MV-4-11 (cell line): ENCODE measurements at places on chromosomes 4 and X.
A peak's percentile ranks its signal among the peaks of the same experiment; 100 is the strongest.

- DNase-seq: no peak
Observed at GRCh38 chr4:8028884-8029568, 89.4 kb upstream of the AFAP1 start.

DNA sequence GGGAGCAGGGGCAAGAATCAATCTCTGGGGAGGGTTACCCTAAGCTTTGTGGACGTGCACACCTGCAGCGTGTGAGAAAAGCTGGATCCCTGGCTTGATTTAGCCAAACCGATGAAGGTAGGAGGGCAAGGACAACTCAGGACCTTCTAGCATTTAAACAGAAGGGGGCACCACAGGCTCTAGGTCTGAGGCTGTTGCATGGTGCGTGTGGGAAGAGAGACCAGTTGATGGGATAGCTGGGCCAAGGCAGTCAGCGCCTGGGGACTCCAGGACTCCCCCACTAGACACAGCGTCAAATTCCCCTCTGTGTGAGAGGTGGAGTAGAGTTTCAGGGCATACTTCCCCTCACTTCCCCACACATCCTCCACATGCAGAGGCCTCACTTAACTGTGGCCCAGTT is 4.3 kb downstream of the GABRQ start:
- no peak for DNase-seq

DNA sequence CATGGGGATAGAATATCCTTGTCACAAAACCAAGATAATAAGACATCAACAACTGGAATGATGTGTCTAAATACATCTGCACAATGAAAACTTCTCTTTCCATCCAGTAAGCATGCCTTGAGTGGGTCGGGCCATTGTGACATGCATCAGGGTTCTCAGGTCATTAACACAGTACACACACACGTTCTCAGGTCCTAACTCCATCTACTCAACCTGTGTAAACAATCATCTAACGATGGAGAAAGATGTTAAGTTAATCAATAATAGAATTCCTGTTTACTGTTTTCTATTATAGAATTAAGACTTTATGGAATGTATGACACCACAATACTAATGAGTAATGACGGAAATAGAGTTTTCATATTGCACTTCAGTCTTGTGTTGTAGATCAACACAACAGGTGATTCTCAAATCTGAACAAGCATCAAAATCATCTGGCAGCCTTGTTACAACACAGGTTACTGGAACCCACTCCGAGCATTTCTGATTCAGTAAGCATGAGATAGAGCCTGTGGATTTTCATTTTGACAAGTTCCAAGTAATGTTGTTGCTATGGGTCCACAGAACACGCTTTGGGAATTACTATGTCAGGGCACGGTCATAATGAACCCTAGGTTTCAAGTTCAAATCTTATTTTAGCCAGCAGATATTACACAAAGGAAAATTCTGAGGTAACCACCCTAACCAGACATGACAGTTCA is 315.8 kb upstream of the TEX13C start:
- no peak for DNase-seq

- DNase-seq: no peak
Observed at GRCh38 chr4:168421671-168422070, 58.6 kb downstream of the DDX60L start.

DNA sequence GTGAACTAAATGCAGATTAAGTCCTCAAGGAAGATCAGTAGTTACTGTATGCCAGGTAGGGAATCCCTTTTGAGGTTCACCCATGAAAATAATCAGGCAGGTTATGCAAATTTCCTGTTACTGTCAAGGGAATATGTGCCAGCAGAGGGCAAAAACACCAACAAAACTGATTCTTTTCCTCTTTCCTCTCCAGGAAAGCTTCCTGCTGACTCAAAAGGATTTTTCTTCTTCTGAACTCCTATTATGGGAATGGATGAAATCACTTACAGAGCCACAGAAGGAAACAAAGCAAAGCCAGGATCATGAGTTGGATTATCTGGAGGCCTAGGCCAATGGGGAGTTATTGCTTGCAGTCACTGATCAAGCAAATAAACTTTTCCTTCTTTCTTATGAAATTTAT is 49.7 kb downstream of the TMPRSS11F start:
- DNase-seq: no peak

- DNase-seq: no peak
Observed at GRCh38 chrX:8607326-8607725, 124.6 kb downstream of the ANOS1 start.

- no peak for DNase-seq
Observed at GRCh38 chr4:185502386-185502785, 30.9 kb upstream of the CCDC110 start.

DNA sequence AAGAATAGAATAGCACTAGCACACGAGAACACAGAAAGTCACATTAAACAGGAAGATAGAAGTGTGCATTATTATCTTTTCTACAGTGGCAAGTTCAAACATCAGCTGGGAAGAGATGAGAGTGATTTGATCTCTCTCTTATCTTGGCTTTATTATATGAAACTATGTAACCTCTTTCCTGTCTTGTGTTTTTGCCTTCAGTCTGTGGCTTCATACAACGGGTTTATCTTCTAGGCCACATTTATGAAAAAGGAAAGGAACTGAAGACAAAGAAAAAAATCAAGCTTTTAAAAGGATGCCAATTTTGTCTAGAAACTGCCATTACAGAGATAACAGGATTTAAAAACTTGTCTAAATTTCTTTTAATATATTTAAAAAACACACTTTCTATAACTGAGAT is 983.6 kb downstream of the RPA4 start:
- DNase-seq: no peak

- DNase-seq: no peak
Observed at GRCh38 chr4:34417160-34417559, 1827.2 kb downstream of the ARAP2 start.

GRCh38 chrX:118493653-118494297 is 1.8 kb upstream of the DOCK11 start:
- no peak for DNase-seq

DNA sequence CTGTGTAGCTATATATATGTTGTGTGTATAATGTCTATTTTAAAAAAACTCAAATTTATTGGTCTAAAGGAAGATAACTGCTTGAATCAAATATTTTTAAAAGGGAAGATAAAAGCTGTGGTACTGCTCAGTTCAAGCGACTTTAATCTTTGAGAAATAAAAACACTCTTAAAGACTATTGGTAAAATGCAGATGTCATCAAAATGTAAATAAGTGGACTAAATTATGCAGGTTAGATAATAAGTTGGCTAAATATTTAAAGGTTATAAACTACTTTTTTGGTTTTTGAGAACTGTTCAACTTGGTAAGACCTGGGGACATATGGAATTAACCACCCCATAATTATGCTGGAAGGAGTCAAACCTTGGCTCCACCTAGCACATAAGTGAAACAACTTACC is 144.7 kb upstream of the ITM2A start:
- DNase-seq: no peak

DNA sequence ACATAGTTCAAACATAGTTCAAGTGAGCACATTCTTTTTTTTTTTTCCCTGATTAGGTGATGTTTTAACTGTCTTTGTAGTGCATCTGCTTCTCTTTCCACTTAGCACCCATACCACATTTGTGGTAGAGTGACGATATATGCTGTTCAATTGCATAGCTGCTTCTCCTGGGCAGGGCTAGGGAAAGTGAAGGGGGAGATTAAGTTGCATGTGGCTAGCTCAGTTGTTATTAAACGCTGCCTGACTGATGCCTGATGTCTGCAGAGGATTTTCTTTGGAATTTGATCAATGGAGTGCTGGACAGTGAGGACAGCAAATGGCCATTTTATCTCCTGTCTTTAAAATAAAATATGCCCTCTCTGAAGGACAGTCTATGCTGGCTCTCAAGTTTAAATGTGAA is 63.7 kb downstream of the ANK2 start:
- DNase-seq: peak; percentile 46

DNA sequence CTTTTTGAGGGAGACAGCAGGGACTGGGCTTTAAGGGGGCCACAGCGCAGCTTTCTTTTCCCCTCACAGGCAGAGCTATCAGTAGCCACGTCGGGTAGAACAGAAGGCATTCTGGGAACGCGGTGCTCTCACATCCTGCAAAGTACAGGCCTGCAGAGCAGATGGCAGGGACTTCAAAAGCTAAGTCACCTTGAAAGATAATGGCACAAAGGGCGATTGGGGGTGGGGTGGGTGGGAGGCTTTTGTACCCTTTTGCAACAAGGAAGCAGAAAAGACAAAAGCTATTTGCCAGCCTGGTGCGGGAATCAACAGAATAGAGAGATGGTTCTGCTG is 93.9 kb downstream of the PHKA2 start:
- DNase-seq: no peak

DNA sequence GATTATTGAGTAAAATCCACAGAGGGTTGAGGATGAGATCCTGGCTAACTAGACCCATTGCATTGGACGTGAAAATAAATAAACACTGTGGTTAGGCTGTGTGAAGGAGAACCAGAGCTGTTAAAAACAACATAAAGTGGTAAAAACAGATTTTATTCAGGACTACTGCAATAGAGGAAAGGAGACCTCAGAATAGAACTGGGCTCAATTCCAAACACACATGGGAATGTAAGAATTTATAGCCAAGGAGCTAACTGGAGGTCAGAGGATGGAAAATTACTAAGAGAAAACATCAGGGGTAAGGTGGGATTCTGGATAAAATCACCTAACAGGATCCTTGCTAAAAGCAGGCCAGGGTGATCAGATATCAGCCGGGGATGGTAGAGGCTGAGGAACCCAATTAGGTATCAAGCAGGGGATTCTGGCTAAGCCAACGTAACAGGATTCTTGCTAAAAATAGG is 112.4 kb downstream of the RNF150 start:
- no peak for DNase-seq

GRCh38 chr4:150382028-150382427 is 199.9 kb upstream of the MAB21L2 start:
- DNase-seq: no peak

- no peak for DNase-seq
Observed at GRCh38 chr4:126899331-126899801, 733.4 kb upstream of the INTU start.

DNA sequence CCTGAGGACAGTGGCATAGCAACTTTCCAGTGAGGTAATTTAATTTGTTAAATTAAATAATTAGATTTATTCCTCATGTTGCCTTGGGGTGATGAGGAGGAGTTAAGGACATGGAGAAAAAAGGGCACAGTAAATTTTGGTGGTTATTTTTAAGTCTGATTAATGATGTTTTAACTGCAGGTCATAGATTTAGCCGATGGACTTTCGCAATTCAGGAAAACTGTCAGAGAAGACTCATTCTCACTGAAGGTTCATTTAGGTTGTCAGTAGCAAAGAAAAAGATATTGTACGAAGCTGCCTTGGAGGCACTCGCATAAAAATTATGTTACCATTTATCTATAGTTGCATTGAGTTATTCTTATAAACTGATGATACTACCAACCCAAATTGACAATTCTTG is 164.2 kb upstream of the PITX2 start:
- no peak for DNase-seq

DNA sequence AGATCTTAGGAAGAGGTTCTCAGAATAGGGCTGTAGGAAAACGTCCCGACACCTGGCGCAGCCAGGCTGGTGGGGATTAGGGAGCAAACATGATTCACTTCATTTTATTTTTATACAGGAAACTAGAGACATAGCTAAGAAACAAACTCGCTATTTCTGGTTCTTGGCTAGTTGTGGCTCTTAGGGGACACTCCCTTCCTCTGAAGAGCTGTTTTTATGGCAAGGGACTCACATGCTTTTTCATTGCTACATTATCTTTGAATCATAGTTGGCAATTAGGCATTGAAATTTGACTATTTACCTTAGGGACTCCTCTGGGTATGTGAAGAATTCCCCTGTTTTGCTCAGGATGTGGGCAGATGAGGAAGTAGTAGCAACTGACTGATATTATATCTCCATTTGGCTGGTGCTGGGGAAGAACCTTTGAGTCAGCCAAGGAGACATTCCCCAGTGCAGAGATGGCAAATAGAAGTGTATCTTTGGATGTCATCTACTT is 174.5 kb downstream of the SMIM20 start:
- DNase-seq: peak; percentile 9

GRCh38 chr4:159505266-159505975 is 402.5 kb downstream of the RAPGEF2 start:
- DNase-seq: no peak

DNA sequence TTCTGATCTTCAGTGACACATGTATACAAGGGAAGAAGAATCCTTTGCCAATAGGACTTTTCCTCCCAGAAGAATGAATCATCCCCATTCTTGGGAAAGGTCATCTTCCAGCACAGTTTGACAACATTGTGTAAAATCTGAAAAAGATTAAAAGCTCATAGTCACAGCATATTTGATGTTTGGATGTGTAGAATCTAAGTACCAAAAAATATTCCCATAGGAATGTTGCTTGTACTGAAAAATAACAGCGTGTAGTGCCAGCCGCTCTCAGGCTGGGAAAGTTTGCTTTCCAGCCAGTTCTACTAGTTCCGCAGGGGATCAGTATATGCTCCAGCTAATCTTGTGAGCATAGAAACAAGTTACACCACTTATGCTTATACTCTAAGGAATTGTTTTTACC is 74.7 kb upstream of the IL13RA1 start:
- no peak for DNase-seq

- DNase-seq: peak; percentile 37
Observed at GRCh38 chr4:158857951-158858350, 89.1 kb downstream of the FNIP2 start.

GRCh38 chr4:181970366-181970765 is 272.8 kb upstream of the TENM3 start:
- peak; percentile 21 for DNase-seq

DNA sequence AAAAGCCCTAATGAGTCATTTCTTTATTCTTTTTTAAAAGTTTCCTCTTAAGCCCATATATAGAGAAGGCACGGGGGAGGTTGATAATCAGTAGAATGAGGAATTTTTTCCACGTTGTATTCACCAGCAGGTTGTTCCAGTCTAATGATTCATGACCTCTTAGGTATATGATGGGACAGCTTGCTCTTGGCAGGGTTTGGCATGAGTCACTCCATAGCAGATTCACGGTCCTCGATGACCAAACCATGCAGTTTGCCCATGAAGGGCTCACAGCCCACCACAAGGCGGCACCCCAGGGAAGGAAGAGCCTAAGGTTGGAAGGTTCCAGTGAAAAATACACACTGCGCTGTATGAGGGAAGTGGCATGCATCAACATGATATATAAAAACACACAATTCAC is 623.8 kb upstream of the DIPK2B start:
- peak; percentile 62 for DNase-seq

GRCh38 chr4:185920171-185920570 is 108.2 kb upstream of the SORBS2 start:
- no peak for DNase-seq

DNA sequence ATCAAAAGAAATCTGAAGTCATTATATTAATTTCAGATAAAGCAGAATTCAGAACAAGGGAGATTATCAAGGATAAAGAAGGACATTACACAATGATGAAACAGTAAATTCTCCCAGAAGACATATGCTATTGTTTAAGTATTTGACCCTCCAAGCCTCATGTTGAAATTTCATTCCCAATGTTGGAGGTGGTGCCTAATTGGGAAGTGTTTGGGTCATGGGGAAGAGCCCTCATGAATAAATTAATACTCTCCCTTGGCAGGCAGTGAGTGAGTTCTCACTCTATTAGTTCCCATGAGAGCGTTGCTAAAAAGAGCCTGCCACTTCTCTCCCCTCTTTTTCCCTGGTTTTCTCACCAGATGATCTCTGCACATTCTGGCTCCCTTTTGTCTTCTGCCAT is 249.9 kb upstream of the GRIA3 start:
- no peak for DNase-seq

GRCh38 chrX:134718105-134718965 is 60.1 kb upstream of the PLAC1 start:
- peak; percentile 41 for DNase-seq

GRCh38 chrX:38484607-38485498 is 76.5 kb upstream of the TSPAN7 start:
- no peak for DNase-seq
